NCI-H2029 (cell line): ENCODE measurements at places on chromosomes 3 and 15.

DNA sequence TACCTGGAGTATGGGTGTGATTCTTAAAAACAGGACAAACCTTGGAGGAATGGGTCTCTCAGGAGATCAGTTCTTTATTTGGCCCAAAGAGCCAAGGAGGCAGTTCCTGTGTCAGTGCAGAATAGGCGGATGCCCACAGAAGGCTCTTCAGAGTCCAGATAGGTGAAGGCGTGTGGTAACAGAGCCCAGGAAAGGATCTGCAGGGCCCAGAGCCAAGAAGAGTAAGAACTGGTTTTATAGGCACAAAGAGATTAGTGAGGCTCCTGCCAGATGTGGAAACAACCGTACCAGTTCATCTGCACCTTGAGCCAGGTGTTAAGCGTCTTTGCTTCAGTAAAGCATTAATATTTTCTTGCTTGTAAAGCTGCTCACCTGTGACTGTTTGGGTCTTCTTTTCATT, 140.1 kb upstream of the BFSP2 start:
- no peak for DNase-seq

DNA sequence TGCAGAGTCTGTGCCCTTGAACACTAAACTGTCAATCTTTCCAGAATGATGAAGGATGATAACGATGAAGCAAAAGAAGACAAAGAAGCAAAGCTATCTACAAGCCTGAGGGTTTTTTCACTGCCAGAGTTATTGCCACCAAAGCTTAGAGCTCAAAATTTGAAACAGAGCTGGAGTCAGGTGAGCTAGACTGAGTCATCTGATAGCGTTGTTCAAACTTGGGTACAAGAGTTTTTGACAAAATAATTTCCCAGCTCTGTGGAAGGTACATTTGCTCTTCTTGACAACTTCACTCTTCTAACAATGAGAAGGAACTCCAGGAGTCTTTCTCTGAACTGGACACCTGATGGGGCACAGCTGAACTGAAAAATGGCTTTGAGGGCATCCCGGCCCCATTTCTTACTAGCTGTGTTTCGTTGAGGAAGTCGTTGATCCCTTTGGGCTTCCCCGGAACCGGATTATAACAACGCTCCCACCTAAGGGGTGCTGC, 715 bp downstream of the MCCC1 start:
- DNase-seq, result no peak

DNA sequence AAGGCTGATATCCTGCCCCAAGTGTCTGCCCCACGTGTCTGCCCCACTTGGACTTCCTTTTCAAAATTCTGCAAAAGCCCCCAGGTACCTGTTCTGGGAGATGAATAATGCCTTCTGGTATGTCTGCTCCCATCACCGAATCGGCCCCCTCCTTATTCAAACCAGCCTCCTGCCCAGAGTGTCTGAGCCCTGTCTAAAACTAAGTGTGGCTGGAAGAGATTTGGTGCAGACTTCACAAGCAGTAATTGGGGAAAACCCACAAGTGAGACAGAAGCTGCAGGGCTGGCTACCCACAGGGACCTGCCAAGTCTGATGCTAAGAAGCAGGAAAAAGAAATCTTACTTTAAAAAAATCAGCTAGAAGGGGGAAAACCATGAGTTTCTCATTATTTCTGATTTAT, 85.1 kb downstream of the DUT start:
- DNase-seq, result no peak

DNA sequence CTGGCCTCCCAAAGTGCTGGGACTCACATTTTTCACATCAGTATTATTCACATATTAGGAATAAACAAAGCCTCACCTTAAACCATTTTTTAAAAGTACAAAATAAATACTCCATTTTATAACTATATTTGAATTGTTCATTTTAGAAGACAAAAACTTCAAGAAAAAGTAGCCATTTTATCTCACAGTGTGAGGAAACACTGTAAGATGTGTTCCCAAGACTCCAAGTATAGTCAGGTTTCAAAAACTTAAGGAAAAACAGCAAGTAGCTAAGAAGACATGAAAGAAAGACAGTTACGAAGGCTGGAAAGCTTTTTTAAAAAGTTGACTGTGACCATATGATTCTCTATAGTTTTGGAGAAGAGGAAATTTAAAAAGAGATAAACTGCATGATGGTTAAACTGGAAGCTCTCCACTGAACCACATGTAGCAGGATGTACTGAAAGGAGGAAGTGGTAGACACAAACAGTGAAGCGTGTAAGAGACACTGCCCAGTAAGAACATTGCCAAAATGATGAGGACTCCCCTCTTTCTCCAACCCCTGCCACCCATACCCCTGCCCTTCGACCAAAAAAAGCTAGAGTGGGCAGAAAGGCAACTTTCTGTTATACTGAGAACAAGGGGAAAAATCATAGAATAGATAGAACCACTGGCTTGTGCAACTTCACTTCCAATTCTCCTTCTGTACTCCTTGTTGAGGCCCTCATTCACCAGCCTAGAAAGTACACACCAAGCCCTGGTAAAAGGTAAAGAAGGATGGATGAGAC, 6.2 kb upstream of the TMF1 start:
- no peak for DNase-seq
